Stimulated activated CD8-positive, alpha-beta memory T cell treated with anti-CD3 and anti-CD28 coated beads, Interleukin-2, amount 100 ng/mL, for 1 hour (primary cell): ENCODE measurements at places on chromosomes 1 and 21.

DNA sequence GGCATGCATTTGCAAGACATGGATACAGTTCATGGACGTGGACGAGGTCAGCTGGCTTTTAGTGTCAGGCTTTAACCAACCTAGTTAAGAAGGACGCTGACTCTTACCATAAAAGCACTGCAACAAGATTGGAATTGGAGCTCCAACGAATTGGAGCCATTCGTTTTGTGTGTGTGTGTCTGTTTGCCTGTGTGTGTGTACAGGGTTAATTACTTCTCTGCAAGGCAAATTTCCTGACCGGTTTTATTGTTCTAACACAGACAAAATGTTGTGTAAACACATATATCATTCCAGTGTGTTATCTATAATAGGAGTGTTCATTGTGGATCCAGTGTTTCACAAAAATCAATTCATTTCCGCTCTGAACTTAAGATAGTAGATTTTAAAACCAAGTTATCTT lies 7.9 kb downstream of the ITSN1 start:
- DNase-seq = no peak

GRCh38 chr1:185786524-185786923 lies 52.3 kb downstream of the HMCN1 start:
- DNase-seq = no peak

DNA sequence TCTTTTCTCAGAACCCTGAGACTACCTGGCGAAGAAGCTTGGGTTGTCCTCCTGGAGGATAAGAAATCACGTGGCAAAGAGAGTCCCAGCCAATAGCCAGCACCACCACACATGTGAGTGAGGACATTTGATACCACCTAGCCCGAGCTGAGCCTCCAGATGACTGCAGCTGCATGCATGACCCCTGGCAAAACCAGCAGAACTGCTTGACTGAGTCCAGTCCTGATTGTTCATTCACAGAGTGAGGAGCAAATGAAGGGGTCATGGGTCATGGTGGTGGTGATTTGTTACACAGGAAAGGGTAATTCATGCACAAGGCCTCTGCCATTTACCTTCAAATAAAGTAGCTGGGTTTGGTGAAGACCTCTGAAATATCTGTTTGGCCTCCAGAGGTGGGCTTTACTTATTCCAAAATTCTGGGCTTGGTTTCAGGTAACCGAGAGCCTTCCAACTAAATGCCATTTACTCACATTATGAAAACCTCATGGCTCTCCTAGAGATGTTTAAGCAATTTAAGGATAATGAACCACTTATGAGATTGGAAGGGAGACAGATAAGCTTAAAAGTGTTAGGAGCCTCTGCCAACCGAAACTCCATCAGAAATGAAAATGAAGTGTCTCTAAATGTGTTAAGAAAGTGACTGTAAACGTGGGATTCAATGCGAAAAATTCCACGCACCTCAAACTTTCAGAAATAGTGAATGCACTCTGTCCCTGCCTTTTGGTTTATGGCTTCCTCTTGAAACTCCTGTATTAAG lies 163.3 kb downstream of the SLC35F3 start:
- DNase-seq = no peak

GRCh38 chr1:20711285-20712214 lies 6.3 kb downstream of the KIF17 start:
- no peak for DNase-seq

GRCh38 chr1:237396426-237396825 lies 354.4 kb downstream of the RYR2 start:
- no peak for DNase-seq

DNA sequence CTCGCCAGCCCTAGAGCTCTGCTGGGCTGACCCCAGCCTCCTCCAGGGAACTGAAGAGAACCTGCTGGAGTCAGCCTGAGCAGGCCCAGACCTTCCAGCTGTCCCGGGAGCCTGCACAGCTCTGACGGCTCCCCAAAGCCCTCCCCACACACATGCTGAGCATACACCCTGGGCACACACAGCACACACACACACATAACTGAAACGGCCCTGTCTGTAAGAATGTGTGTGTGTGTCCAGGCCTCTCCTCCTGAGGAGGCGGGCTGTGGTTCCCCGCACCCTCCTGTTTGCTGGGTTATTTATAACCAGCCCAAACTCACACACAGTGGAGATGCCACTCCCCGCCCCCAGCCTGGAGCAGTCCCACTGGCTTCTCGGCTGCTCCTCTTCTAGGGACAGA lies 20.2 kb downstream of the SDC3 start:
- DNase-seq = no peak

GRCh38 chr1:247347477-247348222 lies 16.0 kb upstream of the ZNF496 start:
- DNase-seq = no peak

GRCh38 chr1:218763538-218763937 lies 410.1 kb upstream of the LYPLAL1 start:
- DNase-seq = no peak

GRCh38 chr1:53715478-53715877 lies 23.5 kb downstream of the GLIS1 start:
- no peak for DNase-seq

DNA sequence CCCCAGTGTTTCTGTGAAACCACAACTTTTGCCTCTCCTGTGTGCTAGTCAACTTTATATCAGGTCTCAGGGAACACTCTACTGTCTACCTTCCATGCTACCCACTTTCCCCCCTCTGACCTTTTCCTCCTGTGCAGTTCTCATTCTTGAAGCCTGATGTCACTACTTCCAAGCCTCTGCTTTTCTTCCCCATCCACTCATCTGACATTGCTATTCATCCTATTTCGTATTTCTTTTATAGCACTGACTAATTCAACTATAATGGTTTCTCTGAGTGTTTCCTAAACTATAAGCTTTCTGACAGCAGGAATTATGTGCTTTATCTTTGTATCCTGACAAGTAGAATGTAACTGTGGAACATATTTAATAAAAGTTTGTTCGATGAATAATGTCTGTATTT lies 18.2 kb upstream of the DPH5 start:
- DNase-seq = no peak

DNA sequence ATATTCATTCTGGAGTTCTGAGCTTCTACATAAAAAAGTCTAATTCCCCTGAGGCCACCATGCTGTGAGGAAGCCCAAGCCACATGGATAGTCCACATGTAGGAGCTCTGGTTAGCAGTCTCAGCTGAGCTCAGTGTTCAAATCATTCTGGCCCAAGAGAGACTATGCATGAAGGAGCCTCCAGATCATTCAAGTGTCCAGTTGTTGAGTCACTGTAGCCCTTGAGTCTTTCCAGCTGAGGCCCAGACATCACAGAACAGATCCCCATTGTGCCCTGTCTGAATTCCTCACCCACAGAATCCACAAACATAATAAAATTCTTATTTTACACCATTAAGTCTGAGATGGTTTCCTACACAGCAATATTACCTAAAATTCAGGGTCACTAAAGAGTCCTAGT lies 107.0 kb upstream of the NGF start:
- no peak for DNase-seq

DNA sequence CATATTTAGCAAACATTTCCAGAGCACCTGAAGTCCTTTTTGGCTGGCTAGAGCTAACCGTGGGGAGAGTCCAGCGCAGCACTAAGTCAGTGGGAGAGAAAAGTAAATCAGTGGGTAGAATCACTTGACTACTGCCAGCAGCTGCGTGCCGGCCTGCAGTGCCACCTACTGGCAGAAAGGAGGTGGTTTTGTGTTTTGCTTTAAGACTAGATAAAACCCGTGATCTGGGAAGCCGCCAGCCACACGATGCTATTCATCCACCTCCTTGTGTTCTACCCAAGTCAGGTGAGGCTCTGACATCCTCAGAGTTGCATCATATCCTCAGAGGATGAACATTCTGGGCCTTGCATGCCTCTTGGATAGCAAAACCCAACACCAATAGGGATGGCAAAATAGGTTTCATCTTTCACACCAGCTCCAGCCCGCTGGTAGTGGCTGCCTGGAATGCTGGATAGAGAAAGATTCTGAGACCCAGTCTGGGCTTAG lies 14.1 kb upstream of the HEYL start:
- DNase-seq = peak; percentile 51

GRCh38 chr1:2526824-2527555 lies 594 bp upstream of the PANK4 start:
- no peak for DNase-seq

DNA sequence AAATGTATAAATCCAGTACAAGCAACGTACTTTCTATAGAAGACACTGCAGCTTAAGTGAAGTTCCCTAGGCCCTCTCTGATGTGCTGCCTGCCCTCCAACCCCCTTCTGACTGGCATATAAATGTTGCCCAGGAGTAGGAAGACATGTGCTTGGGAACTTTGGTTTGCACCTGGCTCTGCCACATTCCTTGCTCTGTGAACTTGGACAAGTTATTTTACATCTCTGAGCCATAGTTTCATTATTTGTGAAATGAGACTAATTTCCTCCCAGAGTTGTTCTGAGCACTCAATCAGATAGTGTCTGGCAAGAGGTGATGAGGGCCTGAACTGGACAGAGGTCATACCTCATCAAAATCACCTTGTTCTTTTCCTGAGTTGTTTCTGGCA lies 3.5 kb upstream of the PHC2 start:
- no peak for DNase-seq

DNA sequence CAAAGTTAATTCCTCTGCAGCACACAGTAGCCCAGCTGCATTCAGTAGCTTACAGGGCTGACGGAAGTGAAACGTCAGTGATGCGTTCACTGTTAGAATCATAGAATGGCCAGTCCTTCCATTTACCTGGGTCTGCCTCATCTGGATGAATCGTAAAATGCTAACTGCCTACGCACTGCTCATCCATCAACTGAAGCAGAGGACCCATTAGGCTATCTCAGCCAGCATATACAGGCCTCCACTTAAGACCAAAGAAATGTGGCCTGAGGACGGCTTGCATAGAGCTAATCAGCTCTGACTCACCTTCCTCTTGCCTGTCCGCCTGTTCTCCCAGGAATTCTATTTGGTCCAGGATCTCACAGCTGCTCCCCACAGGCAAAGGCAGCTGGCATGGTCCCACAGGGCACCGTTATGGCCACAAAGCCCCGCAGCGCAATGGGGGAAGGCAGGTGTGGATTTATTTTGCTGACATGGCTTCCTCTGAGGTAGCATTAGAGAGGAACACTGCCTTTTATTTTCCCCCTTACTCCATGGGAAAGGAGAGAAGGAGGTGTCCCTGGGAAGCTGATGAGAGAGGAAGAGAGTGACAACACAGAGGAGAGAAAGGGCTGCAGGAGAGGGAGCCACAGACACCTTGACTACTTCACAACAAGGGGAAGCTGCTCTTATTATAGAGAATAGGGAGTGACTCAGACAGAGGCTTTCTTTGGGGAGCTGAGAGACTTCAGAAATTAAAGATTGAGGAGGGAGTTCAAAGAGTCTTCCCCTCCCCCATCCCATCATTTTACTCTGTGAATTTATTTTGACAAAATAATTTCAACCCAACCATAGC lies 177.6 kb downstream of the HHIPL2 start:
- no peak for DNase-seq

- no peak for DNase-seq
These were observed 49.9 kb downstream of the MAN1C1 start for GRCh38 chr1:25666460-25666859.

GRCh38 chr1:169891539-169891885 lies 2.2 kb downstream of the SCYL3 start:
- no peak for DNase-seq

DNA sequence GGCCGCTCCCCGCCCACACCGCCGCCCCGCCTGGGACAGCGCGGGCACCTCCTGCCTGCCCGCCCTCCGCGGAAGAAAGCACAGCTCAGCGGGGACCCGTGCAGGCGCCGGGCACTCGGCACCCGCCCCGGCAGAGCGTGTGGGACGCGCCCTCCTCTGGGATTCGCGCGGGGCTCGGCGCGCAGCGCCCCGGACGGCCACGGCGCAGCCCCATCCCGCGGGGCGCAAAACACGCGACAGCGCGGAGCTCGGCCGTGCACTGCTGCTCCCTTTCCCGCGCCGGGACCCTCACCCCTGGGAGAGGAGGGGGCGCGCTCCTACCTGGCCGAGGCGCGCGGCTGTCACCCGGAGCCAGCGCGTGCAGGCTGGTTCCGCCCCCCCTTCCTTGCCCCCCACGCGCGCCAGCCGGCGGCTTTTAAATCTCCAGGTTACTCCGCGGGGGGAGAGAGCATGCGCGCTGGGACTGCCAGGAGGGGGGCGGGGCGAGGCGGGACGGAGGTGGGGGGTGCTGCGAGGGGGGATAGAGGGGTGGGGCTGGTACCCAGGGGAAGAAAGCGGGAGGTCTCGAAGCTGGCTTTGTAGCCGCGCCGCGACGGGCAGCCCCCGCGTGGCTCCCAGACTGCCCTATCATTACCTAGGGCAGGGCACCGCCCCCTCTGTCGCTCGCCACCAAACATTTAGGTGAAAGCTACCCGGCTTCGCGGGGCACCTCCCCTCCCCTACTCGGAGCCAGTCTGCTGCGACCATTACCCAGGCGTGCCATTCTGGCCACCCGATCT lies at the start of gene SLC45A3:
TSS of gene SLC45A3 (minus strand) at position 437 of the 779 bp plus-strand sequence. CDS start 15,853 bp downstream, outside the sequence.
- DNase-seq = no peak

- DNase-seq = no peak
These were observed 389.7 kb downstream of the PTPRU start for GRCh38 chr1:29626066-29626465.

- DNase-seq = no peak
These were observed 216.2 kb upstream of the RUNX1 start for GRCh38 chr21:35265170-35265877.

DNA sequence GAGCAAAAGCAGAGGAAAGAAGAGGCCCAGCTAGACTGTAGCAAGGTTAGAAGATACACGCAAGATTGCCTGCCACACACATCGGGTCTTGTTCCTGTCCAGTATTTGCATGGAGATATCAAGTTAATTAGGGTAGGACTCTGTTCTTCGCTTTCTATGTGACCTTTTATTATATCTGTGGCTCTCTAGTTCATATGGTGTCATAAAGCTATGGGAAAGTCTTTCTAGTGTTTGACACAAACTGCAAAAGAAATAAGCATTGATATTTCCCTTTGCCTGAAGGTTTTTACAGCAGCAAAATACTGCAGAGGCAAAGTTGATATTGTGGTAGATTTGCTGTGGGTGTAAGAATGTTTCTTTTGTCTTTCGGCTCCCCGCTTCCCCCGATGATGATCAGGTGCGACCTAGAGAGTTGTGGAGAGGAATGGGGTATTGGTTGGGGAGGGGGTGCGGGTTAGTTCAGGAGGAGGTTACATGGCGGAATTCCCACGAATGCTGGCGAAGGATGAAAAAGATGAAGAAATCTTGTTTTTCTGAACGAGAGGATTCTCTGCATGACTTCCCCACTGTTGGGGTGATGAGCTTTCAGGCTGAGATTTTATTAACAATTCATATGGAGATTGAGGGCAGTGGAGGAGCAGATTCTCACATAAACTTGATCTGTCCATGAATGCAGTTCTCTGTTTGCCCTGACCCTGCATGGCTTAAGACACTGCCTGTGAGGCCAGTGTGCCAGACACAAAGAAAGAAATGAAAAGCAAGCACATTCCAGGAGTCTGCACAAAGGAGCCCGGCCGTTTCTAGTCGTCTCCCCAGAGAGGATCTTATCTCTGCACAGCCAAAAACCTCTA lies 550.2 kb downstream of the USP25 start:
- DNase-seq = no peak

GRCh38 chr1:4027492-4028138 lies 127.5 kb upstream of the C1orf174 start:
- DNase-seq = no peak

GRCh38 chr1:202807451-202807925 lies 733 bp downstream of the KDM5B start:
- DNase-seq = peak; percentile 6
